Left renal pelvis (tissue), 4 donors: ENCODE measurements at places on chromosomes 16 and 17.

GRCh38 chr17:9259419-9259818, 238.1 kb downstream of the NTN1 start:
- DNase-seq: no peak

DNA sequence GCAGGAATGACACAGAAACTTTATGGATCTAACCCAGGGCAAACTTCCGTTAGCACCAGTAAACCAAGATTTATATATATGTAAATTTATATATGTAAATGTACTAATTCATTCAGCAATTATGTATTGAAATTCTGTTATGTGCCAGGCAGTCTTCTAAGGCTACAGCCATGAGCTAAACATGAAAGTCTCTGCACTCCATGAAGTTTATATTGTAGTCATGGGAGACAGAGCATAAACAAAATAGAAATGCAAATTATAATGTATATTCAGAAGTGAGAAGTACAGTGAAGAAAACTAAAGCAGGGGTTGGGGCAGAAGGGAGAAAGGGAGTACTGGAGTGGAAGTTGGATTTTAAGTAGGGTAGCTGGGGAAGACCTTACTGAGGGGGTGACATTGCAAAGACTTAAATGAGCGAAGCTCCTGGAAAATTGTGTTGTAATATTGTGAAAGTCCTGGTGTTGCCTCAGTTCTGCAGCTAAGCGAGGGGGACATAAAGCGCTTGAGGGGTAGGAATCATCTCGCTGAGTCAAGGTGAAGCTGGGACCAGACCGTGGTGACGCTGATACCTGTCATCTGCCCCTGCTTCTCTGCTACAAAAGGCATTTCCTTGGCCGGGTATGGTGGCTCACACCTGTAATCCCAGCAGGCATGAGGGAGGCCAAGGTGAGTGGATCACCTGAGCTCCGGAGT, 64.8 kb downstream of the YPEL2 start:
- no peak for DNase-seq

DNA sequence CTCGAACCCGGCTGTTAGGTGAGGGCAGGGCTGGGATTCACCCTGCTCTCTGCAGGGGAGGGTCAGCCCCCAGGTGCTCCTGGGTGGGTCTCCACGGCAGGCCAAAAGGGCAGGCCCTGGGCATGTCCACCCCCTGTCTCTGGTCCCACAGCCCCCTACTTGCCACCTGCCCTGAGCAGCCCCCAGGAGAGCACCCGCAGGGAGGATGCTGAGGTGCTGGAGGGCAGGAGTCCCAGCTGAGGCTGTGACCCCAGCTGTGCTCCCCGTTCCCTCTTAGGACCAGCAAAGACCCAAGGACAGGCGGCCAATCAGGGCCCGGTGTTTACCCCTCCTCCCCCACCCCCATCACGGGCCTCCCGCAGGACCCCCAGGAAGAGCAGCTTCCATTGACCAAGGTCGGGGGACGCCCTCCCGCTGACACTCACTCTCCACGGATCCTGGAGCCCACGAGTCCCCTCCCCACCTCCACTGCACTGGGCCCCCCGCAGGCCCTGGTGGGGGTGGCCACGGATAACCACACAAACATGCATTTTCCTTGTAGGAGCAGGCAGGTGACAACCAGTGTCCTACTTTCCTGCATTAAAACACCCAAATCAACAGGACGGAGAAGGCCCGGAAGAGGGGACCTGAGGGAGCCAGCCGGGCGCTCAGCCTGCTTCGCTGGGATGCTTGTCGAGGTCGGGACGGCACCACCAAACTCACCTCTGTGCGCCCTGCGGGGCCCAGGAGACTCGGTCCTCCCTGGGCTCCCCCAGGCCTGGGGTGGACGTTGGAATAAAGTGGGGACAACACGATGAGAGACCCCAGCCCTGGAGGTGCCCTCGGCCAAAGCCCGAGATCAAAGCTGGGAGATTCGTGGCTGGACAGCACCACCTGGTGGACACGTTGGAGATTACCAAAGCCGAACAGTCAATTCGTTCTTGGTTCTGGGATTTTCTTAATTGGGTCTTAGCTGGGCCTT, 22.5 kb upstream of the ENPP7 start:
- DNase-seq: no peak

DNA sequence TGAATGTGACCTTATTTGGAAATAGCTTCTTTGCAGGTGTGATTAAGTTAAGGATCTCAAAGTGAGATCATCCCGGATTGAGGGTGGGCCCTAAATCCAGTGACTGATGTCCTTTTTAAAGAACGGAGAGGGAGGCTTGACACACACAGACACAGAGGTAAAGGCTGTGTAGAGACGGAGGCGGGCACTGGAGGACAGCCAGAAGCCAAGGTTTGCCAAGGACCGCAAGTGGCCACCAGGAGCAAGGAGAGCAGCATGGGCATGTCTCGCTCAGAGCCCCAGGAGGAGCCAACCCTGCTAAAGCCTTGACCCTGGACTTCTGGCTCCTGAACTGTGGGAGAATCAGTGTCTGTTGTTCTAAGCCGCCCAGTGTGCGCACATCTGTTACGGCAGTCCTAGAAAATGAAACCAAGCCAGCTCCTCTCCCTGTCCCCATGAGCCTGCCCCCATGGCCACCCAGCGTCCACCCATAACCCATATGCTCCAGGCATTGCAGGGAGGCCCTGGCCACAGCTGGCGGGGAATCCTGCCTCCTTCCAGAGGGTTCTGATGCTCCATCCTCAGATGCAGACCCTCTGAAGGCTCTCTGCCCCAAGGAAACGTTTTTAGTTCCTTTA, 15.2 kb downstream of the CNGB1 start:
- no peak for DNase-seq

DNA sequence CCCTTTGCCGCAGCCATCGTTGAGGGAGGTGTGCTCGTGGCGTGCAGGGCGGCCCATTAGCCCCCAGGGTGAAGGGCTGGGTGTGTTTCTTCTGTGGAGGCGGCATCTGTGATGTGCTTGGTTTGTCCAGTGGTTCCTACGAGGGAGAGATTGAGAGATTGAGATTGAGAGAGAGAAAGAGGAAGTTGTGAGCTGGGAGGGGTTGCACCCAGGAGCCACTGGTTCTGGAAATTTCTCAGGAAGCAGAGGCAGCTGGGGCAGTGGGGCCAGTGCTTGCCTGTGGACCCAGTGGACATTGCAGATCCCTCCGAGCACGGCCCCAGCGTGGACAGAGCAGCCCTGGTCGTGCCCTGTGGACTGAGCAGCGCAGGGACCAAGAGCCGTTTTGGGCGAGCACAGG, 72.0 kb upstream of the ZNF750 start:
- no peak for DNase-seq

GRCh38 chr16:58411736-58412614, 19.7 kb downstream of the GINS3 start:
- no peak for DNase-seq

- no peak for DNase-seq
Observed at GRCh38 chr17:14581186-14581830, 280.4 kb downstream of the HS3ST3B1 start.

- no peak for DNase-seq
Observed at GRCh38 chr17:44565866-44566443, 8.7 kb downstream of the FZD2 start.

- no peak for DNase-seq
Observed at GRCh38 chr16:71564335-71564967, 12.4 kb downstream of the TAT start.

DNA sequence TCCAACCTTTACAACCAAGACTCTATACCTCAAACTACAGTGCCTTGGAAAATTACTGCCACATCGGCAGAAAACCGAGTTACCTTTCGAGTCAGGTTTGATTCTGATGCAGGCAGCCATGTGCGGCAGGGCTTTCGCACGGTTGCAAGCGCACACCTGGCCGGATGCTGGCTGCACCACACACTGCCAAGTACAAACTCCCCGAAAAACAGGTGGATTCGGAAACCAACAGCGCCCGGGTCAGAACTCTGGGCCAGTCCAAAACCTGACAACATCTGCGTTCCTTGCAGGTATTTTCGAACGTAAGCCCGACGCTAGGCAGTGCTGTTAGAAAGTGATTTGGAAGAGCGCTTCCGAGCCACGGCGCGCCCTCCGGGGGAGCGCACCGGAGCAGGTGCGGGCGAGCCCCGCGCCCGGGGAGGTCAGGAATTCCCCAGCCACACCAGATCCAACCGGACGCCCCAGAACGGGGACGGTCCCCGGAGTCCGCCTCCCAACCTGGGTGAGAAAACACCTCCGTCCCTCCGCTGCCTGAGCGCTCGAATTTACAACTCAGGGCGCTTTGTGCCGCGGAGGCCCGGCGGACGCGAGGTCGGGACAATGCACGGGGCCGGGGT, 1.2 kb downstream of the USP7 start:
- DNase-seq: no peak

GRCh38 chr16:85798901-85799496, 345 bp downstream of the EMC8 start:
- no peak for DNase-seq

GRCh38 chr16:22300427-22301071, 3.3 kb downstream of the POLR3E start:
- no peak for DNase-seq

DNA sequence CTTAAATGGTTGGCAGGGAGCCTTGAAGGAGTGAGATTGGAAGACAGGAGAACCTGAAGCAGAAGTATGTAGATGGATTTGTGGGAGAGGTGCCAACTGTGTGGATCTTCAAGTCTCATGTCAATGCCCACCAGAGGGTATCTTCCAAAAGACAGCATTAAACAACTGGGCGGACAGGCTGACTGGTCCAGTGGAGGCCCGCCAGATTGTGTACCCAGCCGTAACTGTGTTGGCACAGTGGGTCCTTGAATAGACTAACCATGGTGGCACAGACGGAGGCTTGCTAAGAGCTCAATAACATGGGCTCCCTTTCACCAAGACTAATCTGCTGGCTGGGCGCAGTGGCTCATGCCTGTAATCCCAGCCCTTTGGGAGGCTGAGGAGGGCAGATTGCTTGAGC, 24.2 kb upstream of the RBBP6 start:
- DNase-seq: no peak

GRCh38 chr17:19714542-19715411, 1.6 kb downstream of the SLC47A2 start:
- DNase-seq: no peak

- no peak for DNase-seq
Observed at GRCh38 chr16:3475604-3476375, 19.5 kb downstream of the C16orf90 start.

GRCh38 chr17:7173687-7174602, 5.2 kb downstream of the ASGR1 start:
- peak; percentile 42 for DNase-seq

DNA sequence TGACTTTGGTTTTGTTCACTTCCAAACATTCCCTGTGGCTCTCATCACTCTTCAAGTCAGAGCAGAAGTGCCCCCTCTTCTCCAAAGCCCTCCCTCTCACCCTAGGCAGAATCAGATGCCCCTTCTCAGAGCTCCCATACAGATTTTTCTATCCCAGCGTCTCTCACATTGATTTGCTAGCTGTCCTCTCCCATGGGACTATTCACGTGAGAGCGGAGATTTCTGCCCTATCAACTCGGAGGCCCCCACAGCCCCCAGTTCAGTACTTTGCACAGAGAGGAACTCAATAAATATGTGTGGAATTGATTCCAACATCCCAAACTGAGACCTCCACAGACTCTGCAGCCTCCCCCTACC, 182.6 kb downstream of the C16orf78 start:
- no peak for DNase-seq

GRCh38 chr17:73625991-73626673, 18.1 kb downstream of the SDK2 start:
- no peak for DNase-seq

GRCh38 chr16:89385712-89386111, 104.6 kb downstream of the ANKRD11 start:
- no peak for DNase-seq

- no peak for DNase-seq
Observed at GRCh38 chr16:87166321-87166720, 150.9 kb downstream of the C16orf95 start.

GRCh38 chr16:14303639-14304394, 232.7 kb downstream of the MRTFB start:
- no peak for DNase-seq
